Cerebellar cortex (tissue), 1 donor: ENCODE measurements at places on chromosomes 1 and 21.

DNA sequence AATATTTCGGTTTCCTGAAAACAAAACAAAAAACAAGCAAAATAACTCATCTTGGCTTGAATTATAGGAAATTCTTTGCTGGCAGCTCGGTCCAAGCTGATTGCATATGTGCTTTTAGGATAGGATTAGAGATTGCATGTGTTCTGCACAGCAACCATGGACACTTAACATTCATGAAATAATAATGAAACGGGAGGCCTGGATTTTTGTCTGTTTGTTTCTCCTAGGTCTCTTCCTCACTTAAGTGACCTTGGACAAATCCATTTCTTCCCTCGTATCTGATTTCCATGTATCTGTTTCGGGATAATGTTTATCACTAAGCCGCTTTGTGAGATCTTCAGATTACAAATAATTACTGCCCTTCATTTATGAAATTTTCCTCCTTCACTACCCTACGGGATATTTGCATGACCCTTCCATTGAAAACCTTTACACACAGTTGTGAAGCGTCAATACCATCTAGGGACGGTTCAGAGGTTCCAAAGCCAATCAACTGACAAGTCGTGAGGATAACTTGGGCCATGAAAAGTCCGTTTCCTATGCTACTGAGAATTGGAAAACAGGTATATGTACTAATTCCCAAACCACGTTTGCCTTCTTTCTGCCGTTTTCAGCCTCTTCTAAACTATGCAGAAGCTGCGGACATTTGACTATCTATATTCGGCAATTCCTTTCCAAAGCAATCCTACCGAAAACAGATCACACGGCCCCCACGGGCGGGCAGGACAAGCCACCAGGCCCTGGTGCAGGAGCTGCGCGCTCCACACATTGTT is 1.3 kb upstream of the H3-3A start:
- peak; percentile 57 for DNase-seq

- DNase-seq: peak; percentile 75
Measured at GRCh38 chr21:26964170-26964778, 2.6 kb downstream of the ADAMTS5 start.

- DNase-seq: no peak
Measured at GRCh38 chr1:45848714-45849113, 45.3 kb downstream of the MAST2 start.

- no peak for DNase-seq
Measured at GRCh38 chr1:147673816-147674215, 3.5 kb upstream of the ACP6 start.

DNA sequence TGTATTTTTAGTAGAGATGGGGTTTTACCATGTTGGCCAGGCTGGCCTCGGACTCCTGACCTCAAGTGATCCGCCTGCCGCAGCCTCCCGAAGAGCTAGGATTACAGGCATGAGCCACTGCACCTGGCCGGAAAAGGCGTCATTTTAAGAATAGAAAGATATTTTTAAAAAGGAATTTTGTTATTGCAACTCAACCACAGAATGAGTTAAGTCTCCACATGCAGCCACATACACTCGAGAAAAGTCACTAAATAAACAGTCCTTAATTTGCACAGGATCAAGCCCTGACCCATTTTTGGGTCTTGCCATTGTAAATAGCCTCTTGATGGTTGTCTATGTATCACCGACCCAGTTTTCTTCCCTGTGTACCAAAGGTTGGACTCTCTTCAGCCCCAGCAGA is 85.5 kb downstream of the FBXO2 start:
- no peak for DNase-seq

GRCh38 chr1:58204284-58204683 is 342.2 kb downstream of the OMA1 start:
- no peak for DNase-seq

- DNase-seq: no peak
Measured at GRCh38 chr1:214542275-214543199, 8.9 kb downstream of the PTPN14 start.

DNA sequence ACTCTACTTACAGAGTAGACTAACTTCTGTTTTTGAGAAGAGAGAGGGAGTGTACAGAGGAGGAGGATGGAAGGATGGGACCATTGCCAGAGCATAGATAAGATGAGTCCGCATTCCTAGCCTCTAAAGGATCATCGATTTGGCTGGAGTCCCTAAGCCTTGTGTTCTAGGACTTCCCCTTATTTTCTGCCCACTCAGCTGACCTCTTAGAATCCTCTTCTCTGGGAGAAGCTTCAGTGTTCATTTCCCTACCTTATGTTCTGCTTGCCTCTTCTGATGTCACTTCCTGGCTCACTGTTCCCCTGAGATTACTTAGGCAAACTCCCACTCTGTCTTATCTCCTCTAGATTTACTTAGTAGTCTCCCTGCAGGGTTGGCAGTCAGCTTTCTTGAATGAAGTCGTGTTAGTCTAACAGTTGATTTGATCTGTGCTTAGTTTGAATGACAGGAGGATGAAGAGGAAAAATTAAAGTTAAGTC is 156.7 kb downstream of the SYT2 start:
- DNase-seq: no peak

DNA sequence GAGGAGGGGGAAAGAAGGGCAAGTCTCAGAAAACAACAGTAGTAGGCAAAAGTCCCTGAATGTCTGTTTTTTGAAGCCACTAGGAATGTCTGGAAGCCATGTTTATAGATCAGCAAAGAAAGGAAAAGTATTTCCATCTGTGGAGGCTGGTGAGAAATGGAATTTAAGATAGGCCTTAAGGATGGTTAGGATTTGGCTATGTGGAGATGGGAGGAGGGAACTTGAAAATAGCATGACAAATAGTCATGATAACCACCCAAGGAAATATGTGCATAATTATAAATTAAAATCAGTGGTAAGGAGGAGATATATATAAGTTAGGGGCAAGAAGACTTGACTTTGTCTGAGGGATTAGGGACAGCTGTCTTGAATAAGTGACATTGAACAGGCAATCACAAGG is 33.8 kb upstream of the FGGY start:
- DNase-seq: no peak

- DNase-seq: no peak
Measured at GRCh38 chr1:168688644-168689326, 40.2 kb downstream of the DPT start.

- peak; percentile 22 for DNase-seq
Measured at GRCh38 chr1:162248854-162249535, 127.7 kb downstream of the SPATA46 start.

GRCh38 chr1:167935216-167936067 is 1.0 kb upstream of the DCAF6 start:
- peak; percentile 66 for DNase-seq

DNA sequence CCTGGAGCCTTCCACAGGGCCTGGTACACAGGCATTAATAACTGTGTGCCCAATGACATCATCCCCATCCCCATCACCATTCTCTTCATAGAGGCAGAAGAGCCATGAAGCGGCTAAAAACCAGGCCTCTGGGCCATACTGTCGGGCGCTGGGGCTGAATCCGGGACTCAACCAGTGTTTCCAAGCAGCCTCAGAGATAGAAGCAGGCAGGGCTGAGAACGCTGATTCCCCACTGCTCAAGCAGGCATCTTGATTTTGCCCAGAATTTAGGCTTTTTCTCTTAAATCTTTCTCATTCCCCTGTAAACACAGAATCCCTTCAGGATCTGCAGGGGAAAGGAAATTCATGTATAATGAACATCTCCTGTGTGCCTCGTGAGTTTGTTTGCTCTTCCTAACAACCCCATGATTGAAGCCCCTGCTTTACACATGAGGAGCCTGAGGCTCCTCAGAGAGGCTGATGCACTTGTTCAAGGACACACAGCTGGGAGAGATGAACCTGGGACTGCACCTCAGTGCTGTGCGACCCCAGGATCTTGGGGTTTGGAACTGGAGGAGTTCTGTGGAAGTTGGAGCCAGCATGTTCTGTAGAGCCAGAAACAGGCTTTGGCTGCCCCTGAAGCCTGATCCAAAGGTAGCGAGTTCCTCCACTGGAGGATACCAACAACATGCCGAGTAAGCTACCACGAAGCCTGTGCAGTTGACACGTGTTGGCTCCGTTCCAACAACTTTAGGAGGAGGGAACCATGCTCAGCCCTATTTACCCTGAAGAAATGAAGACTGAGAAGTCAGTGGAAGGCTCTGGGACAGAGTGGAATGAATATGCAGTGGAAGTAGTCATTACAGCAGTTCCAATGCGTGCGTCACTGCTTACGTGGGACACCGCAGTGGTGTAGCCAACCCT is 55.5 kb downstream of the EDN2 start:
- DNase-seq: no peak

GRCh38 chr1:164651351-164651951 is 92.5 kb downstream of the PBX1 start:
- DNase-seq: no peak
